IMR-90 (cell line): ENCODE measurements at places on chromosomes 3 and 15. TPM values are rescaled to one million over a fixed set of nuclear protein-coding genes. Genes with fewer than 3 reads are reported as not detected.

GRCh38 chr15:60649845-60650548 lies 171.1 kb upstream of the ICE2 start:
- H3K36me3 ChIP-seq, result no peaks in the 10 kb centered on the region
- H3K27me3 ChIP-seq, result peaks cover 17% of the 10 kb centered on the region; the same call in 1 of the 2 replicates
- peaks cover 2% of the 10 kb centered on the region; the same call in 1 of the 2 replicates for H3K4me1 ChIP-seq
- H3K27ac ChIP-seq, result no peak overlapping the region
- DNase-seq, result peak; percentile 37

DNA sequence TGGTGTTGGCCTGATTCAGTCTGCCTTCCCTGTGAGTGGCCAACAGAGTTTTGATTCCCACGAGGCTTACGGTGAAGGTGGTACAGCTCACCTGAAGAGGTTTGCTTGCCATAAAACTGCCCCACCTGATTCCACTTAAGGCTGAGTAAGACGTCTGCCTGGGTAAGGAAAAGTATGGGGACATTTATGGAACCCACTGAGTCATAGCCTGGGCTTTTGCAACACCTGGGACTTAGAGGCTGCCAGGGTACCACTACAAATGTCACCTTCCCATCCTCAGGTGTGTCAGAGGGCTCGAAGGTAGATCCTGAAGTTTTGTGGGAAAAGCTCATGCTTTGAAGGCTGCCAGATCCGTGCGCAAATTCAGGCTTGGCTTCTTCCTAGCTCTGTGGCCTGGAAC lies 56.9 kb upstream of the SLCO2A1 start:
- no peak for DNase-seq
- H3K4me1 ChIP-seq, result no peaks in the 10 kb centered on the region; the same call in 1 of the 2 replicates
- H3K4me3 ChIP-seq, result no peak overlapping the region
- H3K36me3 ChIP-seq, result no peaks in the 10 kb centered on the region
- H3K27me3 ChIP-seq, result no peaks in the 10 kb centered on the region
- no peak overlapping the region for H3K27ac ChIP-seq

DNA sequence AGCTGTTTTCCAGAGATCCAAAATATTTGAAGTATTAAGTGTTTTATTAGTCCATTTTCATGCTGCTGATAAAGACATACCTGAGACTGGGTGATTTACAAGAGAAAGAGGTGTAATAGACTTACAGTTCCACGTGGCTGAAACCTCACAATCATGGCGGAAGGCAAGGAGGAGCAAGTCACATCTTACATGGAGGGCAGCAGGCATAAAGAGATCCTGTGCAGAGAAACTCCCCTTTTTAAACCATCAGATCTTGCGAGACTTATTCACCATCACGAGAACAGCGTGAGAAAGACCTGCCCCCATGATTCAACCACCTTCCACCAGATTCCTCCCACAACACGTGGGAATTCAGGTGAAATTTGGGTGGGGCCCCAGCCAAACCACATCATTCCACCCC lies 82.0 kb downstream of the KY start:
- H3K27me3 ChIP-seq, result no peaks in the 10 kb centered on the region
- H3K27ac ChIP-seq, result no peak overlapping the region
- no peaks in the 10 kb centered on the region; the same call in 1 of the 2 replicates for H3K4me1 ChIP-seq
- H3K36me3 ChIP-seq, result peaks cover 2% of the 10 kb centered on the region; the same call in 1 of the 2 replicates
- DNase-seq, result no peak

- DNase-seq, result no peak
- H3K4me1 ChIP-seq, result peaks cover 43% of the 10 kb centered on the region
- no peaks in the 10 kb centered on the region for H3K27me3 ChIP-seq
- H3K27ac ChIP-seq, result no peak overlapping the region
- H3K4me3 ChIP-seq, result no peak overlapping the region
- peaks cover 43% of the 10 kb centered on the region for H3K36me3 ChIP-seq
Measured at GRCh38 chr3:14414846-14415464, 12.5 kb downstream of the SLC6A6 start.

- peak; percentile 87 for DNase-seq
- peak overlapping the region; percentile 27; the same call in 1 of the 2 replicates for H3K27ac ChIP-seq
- H3K4me3 ChIP-seq, result no peak overlapping the region
- H3K27me3 ChIP-seq, result no peaks in the 10 kb centered on the region
- H3K36me3 ChIP-seq, result peaks cover 13% of the 10 kb centered on the region
Measured at GRCh38 chr3:64104691-64105111, 81.4 kb upstream of the PSMD6 start.

DNA sequence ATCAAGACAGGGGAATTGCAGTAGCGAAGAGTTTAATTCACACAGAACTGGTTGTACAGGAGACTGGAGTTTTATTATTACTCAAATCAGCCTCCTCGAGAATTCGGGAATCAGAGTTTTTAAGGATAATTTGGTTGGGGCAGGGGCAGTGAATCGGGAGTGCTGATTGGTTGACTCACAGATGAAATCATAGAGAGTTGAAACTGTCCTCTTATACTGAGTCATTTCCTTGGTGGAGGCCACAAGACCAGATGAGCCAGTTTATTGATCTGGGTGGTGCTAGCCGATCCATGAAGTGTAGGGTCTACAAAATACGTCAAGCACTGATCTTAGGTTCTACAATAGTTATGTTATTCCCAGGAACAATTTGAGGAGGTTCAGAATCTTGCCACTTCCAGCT lies 5.3 kb upstream of the ZNF770 start:
- no peaks in the 10 kb centered on the region for H3K36me3 ChIP-seq
- no peak for DNase-seq
- no peak overlapping the region for H3K27ac ChIP-seq
- H3K4me3 ChIP-seq, result no peak overlapping the region
- no peaks in the 10 kb centered on the region for H3K4me1 ChIP-seq
- no peaks in the 10 kb centered on the region; the same call in none of the 2 replicates for H3K27me3 ChIP-seq

DNA sequence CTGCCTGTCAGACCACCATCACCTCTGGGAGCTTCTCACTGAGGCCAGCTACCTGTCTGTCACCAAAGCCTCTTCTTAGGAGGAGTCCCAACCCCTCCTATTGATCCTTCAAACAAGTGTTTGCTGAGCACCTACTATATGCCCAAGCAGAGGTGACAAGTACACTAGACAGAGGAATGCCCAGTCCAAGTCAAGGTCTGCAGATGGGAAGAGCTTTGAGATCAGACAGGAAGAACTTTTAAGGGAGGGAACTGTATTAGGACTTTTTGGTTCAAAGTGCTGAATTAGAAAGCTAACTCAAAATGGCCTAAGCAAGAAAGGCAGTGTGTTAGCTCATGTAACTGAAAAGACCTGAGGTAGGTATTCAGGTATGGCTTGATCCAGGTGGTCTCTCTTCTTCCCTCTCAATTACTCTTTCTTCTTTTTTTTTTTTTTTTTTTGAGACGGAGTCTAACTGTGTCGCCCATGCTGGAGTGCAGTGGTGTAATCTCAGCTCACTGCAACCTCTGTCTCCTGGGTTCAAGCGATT lies 3.6 kb upstream of the RAD18 start:
- H3K4me1 ChIP-seq, result peaks cover 5% of the 10 kb centered on the region
- H3K36me3 ChIP-seq, result no peaks in the 10 kb centered on the region
- DNase-seq, result no peak
- no peak overlapping the region for H3K27ac ChIP-seq
- H3K27me3 ChIP-seq, result peaks cover 2% of the 10 kb centered on the region; the same call in 1 of the 2 replicates

DNA sequence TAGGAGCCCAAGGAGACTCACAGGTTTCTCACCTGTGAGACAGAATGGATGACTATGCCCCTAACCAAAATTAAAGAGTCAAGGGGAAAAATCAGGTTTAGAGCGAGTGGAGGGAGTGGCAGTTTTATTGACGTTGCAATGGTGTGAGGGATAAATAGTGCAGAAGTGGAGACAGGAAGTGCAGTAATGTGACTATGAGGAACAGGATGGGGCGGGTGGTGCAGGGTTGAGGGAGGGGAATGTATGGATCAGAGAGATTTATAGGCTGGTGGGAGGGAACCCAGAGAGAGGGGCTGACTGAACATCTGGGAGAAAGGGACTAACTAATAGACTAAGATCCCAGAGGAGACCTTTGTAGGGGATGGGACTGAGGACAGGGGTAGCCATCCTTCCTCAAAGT lies 26.5 kb downstream of the EIF2AK4 start:
- no peak for DNase-seq
- H3K4me1 ChIP-seq, result peaks cover 2% of the 10 kb centered on the region; the same call in 1 of the 2 replicates
- no peak overlapping the region for H3K27ac ChIP-seq
- no peak overlapping the region for H3K4me3 ChIP-seq
- H3K27me3 ChIP-seq, result no peaks in the 10 kb centered on the region

- H3K4me3 ChIP-seq, result no peak overlapping the region
- no peak overlapping the region for H3K27ac ChIP-seq
- H3K36me3 ChIP-seq, result no peaks in the 10 kb centered on the region
- DNase-seq, result peak; percentile 75
- no peaks in the 10 kb centered on the region for H3K27me3 ChIP-seq
Measured at GRCh38 chr3:156648086-156648485, 26.3 kb upstream of the TIPARP start.

The PP2D1 gene
- total RNA-seq, result not detected in 2 replicates

The SH3GL3 gene
- total RNA-seq, result not detected in 2 replicates

The CPNE4 gene
- total RNA-seq, result not detected in 2 replicates

The TMC3 gene
- total RNA-seq, result not detected in 2 replicates

The THRB gene
- under 0.01 TPM in 1 of 2 replicates, not detected in the other for total RNA-seq
